Fibroblast of the conjunctiva (primary cell): ENCODE measurements at places on chromosomes 5 and 9.

- no peak for DNase-seq
Measured at GRCh38 chr5:123807177-123807945, 295.4 kb downstream of the CSNK1G3 start.

- DNase-seq, result peak; percentile 52
Measured at GRCh38 chr5:138351056-138351455, 1.4 kb upstream of the KDM3B start.

- no peak for DNase-seq
Measured at GRCh38 chr5:152523964-152524363, 118.9 kb upstream of the NMUR2 start.

DNA sequence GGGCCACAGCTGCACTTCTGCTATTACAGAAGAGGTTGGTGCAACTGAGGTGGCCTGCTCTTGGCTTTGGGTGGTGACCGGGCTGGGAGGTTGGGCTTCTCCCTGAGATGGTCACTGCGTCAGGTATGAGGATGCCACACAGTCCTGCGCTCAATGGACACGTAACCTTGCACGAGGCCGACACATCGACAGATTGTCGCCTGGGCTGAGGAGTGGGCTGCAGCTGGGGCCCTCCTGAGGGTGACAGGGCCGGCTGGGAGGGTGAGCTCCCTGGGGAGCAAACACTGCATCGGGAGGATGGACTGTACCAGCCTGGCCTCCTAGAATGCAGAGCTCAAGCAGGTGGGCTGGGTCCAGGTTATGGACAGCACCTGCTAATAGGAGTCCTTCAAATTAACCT lies 261.1 kb upstream of the ADAMTS16 start:
- DNase-seq, result no peak

- no peak for DNase-seq
Measured at GRCh38 chr5:176732736-176733405, 77.5 kb upstream of the UNC5A start.

DNA sequence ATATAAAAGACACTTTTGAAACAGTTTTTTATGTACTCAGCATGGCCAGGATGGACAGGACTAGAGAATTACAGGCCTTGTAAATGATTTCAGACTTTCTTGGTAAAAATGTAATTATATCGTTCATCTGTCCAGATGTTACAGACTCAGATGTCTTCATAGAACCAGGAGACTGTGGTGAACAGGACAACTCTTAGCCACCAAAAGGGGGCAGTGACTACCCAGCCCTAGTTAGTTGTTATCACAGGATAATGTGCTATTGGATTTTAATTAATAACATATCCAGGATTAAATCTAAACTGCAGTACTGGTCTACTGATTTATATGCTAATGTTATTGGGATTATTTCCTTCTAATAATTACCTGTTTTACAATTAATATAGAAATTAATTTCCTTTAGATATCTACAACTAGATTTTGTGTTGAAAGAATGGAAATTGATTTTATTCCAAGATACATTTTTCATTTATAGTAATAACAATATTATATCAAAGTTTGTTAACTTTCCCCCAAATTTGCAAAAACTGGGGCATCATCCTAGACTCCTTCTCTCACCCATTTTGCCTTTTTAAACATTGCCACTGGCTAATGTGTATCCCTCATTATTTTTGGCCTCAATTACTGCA lies 99.4 kb downstream of the MTREX start:
- DNase-seq, result peak; percentile 60

- DNase-seq, result peak; percentile 12
Measured at GRCh38 chr9:2837915-2838314, 6.0 kb downstream of the PUM3 start.

DNA sequence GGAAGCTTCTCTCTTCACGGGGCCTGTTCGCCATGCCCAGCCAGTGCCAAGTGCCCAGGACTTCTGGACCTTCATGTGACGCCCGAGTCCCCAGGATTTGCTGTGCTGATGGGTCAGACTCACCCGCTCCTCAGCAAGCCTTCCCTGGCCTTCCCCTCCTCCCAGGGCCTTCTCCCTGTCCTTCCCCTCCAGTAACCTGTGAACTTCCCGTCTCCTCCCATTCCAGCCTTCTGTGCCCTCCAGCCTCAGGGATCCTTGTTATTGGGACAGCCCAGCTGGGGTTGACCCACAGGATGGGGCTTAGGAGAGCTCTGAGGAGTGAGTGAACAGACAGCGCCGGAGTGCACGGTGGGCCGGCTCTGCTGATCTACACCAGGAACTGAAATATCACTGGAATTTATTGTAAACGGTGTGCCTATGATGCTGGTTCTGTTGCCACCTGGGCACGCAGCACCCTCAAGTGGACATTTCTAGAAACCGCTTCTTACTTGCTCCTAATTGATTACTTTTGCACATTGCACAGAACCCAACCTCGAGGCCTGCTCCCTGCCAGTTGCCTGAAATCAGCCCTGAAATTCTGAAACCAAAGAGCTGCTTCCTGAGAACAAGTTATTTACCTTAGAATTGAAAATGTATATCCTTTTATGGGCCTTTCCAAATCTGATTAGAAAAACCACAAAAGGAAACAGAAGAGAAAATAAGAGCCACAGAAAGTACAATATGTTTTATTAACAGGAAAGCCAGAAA lies 1.5 kb downstream of the SPAAR start:
- peak; percentile 68 for DNase-seq

- DNase-seq, result no peak
Measured at GRCh38 chr5:32836176-32836575, 125.1 kb downstream of the NPR3 start.

- DNase-seq, result no peak
Measured at GRCh38 chr9:109705515-109705914, 74.5 kb upstream of the PALM2AKAP2 start.

DNA sequence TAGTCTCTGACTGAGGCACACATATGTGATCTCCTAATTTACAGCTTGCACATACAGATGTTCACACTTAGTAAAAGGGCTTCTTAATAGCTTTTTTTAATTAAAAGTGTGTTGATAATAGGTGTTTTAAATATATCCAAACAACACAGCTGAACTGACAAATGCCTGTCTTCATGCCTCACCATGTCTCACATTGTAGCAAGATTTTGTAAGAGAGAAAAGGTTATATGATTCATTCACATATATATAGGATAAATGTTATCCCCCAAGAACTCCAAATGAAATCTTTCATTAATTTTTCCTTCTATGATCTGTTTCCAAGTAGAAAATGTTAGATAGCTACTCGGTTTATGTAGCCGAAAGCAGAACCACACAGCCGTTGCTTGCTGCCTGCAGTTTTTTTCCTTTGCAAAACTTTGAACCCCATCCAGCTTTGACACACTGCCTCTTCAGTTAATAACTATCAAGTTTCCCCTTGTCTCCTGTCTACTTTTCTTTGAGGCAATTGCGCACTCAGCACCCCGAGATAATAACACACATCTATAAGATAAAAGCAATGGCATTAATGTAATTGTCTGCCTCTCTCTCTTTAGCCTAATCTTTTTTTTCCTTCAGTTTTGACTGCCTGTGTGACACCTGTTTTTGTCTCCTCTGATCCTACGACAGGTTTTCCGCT lies 299.2 kb downstream of the BNC2 start:
- peak; percentile 21 for DNase-seq

GRCh38 chr5:98104454-98105188 lies 668.8 kb upstream of the RGMB start:
- no peak for DNase-seq

DNA sequence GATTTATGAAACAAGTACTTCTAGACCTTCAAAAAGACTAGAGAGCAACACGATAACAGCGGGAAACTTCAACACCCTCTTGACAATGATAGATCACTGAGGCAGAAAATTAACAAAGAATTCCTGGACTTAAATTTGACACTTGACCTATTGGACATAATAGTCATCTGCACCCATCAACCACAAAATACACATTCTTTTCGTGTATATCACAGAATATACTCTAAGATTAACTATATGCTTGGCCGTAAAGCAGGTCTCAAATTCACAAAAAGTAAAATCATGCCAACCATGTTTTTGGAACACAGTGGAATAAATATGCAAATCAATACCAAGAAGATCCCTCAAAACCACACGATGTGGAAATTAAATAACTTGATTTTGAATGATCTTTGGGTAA lies 559.4 kb downstream of the DNAH5 start:
- DNase-seq, result no peak

DNA sequence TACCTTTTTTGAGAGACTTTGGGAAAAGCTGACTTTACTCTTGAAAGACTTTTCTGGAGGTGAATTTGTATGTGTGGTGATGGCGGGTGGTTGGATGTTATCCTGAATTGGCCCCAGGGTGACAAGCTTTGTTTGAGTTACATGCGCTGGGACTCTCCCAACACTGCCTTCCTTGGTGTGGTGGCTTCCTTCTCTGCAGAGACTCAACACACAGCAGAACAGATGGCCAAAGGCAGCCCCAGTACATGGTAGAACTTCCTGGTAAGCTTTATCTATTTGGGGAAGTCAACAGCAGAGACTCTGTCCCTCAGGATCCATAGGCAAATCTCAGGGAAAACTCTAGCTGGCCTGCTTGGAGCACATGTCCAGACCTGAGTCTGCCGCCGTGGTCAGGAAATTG lies 18.1 kb downstream of the C1QTNF2 start:
- no peak for DNase-seq

GRCh38 chr9:127030814-127031740 lies 91.4 kb downstream of the ANGPTL2 start:
- DNase-seq, result no peak

DNA sequence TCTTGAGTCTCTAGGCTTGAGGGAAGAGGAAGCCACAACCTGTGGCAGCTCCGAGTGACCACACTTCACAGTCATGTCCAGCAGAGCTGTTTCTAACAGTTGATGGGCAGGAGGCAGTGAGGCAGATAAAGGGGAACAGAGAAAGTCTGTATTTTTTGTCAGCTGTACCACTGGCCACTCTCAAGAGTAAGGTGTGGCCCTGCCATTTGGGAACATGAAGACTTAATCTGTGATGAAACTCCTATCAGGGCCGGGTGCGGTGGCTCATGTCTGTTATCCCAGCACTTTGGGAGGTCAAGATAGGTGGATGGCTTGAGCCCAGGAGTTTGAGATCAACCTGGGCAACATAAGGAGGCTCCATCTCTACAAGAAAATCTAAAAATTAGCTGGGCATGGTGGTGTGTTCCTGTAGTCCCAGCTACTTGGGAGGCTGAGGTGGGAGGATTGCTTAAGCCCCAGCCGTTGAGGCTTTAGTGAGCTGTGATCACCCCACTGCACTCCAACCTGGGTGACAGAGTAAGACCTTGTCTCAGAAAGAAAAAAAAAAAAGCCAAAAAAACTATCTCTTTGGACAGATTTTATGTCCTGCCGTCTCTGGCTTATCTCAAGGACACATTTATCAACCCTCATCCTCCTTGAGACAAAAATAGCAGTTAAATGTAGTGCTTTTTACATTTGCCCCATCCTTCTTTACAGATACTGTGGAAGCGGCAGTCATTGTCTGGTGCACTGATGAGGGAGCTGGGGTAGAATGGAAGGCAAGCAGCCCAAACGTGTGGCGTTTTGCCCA lies 11.9 kb upstream of the COL15A1 start:
- no peak for DNase-seq

DNA sequence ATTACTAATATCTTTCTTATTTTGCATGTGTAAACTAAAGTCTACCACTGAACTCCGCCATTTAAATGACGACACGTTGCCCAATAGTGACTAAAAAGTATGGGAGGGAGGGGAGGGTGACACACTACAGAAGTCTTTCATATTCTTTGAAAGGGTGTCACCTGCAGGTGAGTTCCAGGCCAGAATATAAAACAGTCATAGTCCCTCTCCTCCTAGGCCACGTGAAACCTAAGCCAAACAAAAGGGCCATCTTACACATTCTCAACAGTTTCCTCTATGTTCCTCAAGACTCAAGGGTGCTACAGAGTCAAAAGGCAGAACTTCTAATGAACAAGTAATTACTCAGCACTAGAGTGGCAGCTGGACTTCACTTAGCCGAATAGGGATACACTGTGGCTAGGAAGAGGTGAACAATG lies 6.4 kb downstream of the CEMIP2 start:
- no peak for DNase-seq

DNA sequence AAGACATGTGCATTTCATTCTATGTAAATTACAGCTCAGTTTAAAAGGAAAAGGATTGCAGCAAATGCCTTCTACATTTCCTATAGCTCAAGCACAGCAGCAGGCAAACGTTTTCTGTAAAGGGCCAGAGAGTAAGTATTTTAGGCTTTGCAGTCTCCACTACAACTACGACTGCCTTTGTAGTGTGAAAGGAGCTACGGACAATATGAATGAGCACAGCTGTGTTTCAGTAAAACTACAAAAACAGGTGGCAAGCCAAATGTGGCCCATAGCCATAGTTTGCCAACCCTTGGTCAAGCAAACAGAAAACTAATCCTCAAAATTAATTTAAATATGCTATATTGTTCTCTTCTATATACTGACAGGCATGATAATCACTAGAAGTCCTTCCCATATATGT lies 7.2 kb downstream of the PTBP3 start:
- no peak for DNase-seq

DNA sequence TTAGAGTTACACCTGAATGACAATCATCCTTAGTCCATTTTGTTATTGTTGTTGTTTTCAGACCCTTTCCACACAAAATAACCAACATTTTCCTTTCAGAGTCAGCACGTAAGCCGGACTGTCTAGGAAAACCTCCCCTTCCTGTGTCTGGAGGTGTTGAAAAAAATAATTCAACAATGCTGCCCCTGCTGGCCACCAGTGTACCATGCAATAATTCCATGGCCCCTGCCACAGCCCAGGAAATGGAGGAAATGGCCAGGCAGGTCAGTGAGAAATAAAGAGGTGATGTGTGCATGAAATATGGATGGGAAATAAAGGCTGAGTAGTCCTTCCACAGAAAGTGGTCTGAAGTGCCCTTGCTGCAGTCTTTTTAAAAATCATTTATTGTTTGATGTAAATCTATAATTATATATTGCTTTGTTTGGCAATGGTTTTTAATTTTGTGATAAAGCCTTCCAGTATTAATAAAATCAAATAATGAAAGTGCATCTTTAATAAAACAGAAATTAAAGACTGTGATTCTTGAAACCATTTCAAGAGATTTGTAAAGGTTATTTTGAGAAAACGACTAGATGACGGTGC lies 152.8 kb upstream of the PAPPA start:
- no peak for DNase-seq

- no peak for DNase-seq
Measured at GRCh38 chr5:139667001-139667729, 19.0 kb downstream of the CXXC5 start.

DNA sequence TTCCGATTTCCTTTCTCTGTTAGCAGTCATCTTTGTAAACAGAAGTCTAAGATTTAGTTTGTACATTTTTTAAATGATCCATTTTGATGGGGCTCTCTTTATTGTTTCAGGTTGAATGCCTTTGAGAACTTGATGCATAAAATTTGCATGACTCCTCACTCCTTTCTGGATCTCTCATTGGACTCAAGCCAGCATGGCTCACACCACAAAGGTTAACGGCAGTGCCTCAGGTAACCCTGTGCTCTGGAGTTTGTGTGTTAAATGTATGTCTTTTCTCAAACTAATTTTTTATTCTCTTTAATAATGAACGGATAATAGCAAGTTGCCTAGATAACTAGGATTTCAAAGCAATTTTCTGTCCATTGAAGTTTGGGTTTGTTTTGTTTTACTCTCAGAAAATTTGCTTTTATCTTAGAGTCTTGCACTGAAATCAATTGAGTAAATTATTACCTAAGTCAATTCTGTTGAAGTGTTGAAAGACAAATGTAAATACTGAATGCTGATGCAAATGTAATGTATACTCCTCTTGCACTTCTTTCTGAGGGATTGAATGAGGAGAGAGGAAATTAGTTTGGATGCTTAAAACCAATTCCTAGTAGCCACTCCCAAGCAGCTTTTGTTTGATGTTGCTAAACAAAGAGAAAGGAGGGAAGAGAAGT lies 164.6 kb upstream of the DMRT1 start:
- no peak for DNase-seq
